ENCODE measurements at places on chromosomes 11 and 22. TPM values are rescaled to one million over a fixed set of nuclear protein-coding genes. Genes with fewer than 3 reads are reported as not detected.
A peak's percentile ranks its signal among the peaks of the same experiment; 100 is the strongest.

- H3K27ac ChIP-seq, result no peak overlapping the region
- H3K27me3 ChIP-seq, result no peaks in the 10 kb centered on the region
- no peaks in the 10 kb centered on the region for H3K36me3 ChIP-seq
- H3K4me3 ChIP-seq, result no peak overlapping the region
- DNase-seq, result no peak
- peaks cover 8% of the 10 kb centered on the region for H3K4me1 ChIP-seq
Measured at GRCh38 chr11:117570701-117571100, 226.3 kb downstream of the DSCAML1 start.

- peak overlapping the region; percentile 85 for H3K27ac ChIP-seq
- peak overlapping the region; percentile 49 for H3K4me3 ChIP-seq
- H3K27me3 ChIP-seq, result no peaks in the 10 kb centered on the region
- H3K36me3 ChIP-seq, result peaks cover 11% of the 10 kb centered on the region
Measured at GRCh38 chr11:63917692-63918506, 935 bp upstream of the RCOR2 start.

The MRGPRX3 gene
- not detected for polyA plus RNA-seq

- no peak overlapping the region for H3K4me3 ChIP-seq
- no peak for DNase-seq
- H3K4me1 ChIP-seq, result no peaks in the 10 kb centered on the region
- H3K36me3 ChIP-seq, result no peaks in the 10 kb centered on the region
- no peaks in the 10 kb centered on the region for H3K27me3 ChIP-seq
- H3K27ac ChIP-seq, result no peak overlapping the region
Measured at GRCh38 chr11:12057299-12057980, 49.0 kb upstream of the DKK3 start.

The MUC5AC gene
- 0.37 TPM for polyA plus RNA-seq

DNA sequence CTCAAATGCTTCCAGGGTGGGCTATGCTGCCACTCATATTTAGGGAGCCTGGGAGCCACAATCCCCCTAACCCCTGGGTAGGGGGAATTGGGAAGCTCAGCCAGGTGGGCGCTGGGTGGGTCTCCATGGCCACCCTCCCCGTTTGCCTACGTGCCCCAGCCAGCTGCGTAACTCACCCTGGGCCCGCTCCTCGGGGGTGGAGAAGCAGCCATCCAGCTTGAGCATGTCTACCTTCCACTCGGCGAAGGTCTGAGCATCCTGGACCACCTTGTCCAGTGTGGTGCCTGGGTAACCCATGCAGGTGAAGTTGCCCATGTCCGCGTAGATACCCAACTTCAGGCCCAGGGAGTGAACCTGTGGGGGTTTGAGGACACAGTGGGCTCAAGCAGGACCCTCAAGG lies 3.7 kb downstream of the NAGA start:
- no peak overlapping the region for H3K27ac ChIP-seq
- peaks cover 39% of the 10 kb centered on the region for H3K36me3 ChIP-seq
- no peak for DNase-seq
- peaks cover 23% of the 10 kb centered on the region for H3K4me1 ChIP-seq
- H3K27me3 ChIP-seq, result no peaks in the 10 kb centered on the region
- H3K4me3 ChIP-seq, result no peak overlapping the region

The KMT5B gene
- polyA plus RNA-seq, result 52.9 TPM

The MYOD1 gene
- polyA plus RNA-seq, result 0.10 TPM

- no peaks in the 10 kb centered on the region for H3K27me3 ChIP-seq
- H3K4me3 ChIP-seq, result no peak overlapping the region
- no peak overlapping the region for H3K27ac ChIP-seq
- H3K36me3 ChIP-seq, result no peaks in the 10 kb centered on the region
Measured at GRCh38 chr11:104609311-104610085, 288.8 kb downstream of the CASP12 start.

DNA sequence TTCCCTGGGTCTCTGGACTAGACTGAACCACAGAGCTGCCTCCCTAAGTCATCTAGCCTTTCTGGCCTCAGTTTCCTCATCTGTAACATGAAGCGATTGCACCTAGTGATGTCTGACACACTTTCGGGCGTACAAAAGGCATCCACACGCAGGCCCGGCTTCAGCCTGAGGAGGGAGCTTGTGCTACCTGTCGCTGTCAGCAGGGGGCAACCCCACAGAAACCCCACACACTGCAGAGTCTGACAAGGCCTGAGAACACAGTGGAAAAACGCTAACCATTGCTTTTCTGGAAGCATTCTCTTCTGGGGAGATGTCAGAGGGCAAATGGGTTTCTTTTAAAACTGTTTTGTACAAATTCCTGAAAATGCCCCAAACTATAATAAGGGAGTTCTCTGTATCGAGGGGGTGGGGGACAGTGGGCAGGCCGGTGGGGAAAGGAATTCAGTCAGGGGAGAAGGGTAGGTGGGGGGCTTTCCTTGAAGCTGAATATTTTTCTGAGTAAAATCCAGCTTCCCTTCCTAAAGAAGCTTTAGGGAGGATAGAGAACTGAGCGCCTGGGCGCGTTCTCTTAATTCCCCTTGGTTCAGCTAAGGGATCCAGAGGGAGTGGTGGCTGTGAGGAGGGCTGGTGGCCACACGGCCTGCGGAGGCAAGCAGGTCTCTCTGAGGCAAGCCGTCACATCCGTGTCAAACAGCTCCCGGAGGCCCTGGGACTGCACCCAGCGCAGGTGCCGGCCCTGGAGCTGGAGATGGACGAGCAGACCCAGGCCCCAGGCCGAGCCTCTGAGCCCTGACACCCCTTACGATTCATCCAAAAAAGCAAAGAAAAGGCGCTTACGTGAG lies 533 bp downstream of the ELF5 start:
- no peaks in the 10 kb centered on the region for H3K36me3 ChIP-seq
- H3K27ac ChIP-seq, result no peak overlapping the region
- no peaks in the 10 kb centered on the region for H3K4me1 ChIP-seq
- DNase-seq, result peak; percentile 30

DNA sequence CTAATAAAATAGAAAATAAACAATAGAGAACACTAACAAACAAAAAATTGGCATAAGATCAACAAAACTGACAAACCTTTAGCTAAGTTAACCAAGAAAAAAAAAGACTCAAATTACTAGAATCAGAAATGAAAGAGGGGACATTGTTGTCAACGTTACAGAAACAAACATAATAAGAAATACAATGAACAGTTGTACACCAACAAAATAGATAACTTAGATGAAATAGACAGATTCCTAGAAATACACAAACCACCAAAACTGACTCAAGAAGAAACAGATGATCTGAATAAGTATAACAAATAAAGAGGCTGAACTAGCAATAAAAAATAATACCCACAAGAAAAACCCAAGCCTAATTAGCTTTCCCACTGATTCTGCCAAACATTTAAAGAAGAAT lies 34.7 kb upstream of the TMPRSS4 start:
- no peaks in the 10 kb centered on the region for H3K4me1 ChIP-seq
- no peaks in the 10 kb centered on the region for H3K27me3 ChIP-seq
- no peak overlapping the region for H3K4me3 ChIP-seq
- H3K27ac ChIP-seq, result no peak overlapping the region
- DNase-seq, result no peak
- no peaks in the 10 kb centered on the region for H3K36me3 ChIP-seq

- no peaks in the 10 kb centered on the region for H3K4me1 ChIP-seq
- DNase-seq, result no peak
- no peaks in the 10 kb centered on the region for H3K27me3 ChIP-seq
- H3K27ac ChIP-seq, result no peak overlapping the region
- H3K36me3 ChIP-seq, result no peaks in the 10 kb centered on the region
Measured at GRCh38 chr11:9660886-9661285, 3.0 kb upstream of the SWAP70 start.

The JAM3 gene
- polyA plus RNA-seq, result 15.7 TPM

DNA sequence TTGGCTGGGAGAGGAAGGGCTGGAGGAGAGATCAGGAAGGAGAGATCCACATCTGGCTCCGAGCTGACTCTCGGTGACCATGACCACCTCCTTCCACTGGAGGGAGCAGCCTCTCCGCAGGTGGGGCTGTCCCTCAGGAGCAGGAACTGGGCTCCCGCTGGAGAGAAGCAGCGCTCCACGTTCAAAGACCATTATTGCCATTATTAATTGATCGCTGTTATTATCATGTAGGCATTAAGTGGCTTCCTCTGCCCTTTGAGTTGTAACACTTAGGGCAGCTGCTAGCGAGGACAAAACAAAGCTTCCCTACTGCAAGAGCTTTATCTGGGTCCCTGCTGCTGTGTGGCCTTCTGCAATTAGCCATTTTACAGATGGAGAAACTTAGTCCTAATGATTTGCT lies 251.9 kb downstream of the ST3GAL4 start:
- H3K27me3 ChIP-seq, result peaks cover 27% of the 10 kb centered on the region
- peak; percentile 21 for DNase-seq
- no peak overlapping the region for H3K27ac ChIP-seq
- H3K4me3 ChIP-seq, result no peak overlapping the region
